Inflammatory macrophage treated with lipopolysaccharide for 1 hour (primary cell): ENCODE measurements at places on chromosomes 1 and 21.

DNA sequence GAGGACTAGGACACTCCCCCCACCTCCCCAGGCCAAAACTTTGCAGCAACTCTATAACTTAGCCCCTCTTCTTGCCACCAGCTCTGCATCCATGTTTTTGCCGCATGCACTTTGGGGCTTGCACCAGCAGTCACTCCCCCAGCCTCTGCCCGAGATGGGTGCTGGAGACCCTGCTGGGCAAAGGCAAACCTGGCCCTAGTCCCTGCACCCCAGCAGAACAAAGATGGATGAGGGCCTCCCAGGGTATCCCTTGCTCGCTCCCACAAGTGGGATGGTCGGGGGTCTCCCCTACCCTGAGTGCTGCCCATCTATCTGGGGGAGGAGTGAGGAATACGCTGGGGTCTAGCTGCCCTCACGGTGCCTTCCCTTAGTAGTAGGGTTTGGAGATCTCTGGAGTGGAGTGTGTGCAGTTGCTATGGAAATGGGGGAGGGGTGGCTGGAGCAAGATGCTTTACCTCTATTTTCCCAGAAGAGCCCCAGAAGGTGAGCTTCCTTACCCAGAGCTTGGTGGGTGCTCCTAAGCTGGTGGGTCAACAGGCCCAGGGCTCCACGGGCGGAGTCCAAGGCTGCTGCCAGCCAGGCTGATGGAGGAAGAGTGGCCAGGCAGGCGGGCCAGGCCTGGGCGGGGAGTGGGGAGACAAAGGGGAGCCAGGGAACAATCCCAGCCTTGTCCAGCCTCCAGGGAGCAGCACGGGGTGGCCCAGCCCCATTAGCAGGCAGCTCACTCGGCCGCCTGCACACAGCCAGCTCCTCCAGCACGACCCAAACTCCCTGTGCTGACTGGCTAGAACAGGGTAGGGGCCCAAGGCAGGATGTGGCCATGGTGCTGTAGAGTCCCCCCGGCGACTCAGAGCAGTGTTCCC lies at the start of gene PAQR6:
PAQR6 (minus strand) TSS at position 597 of the 863 bp plus-strand sequence. CDS start 1,325 bp downstream, outside the sequence.
- no peak for DNase-seq

- DNase-seq = peak; percentile 93
These were observed 19.1 kb upstream of the NCF2 start for GRCh38 chr1:183609313-183609712.

GRCh38 chr21:15797577-15798363 lies 68.0 kb downstream of the USP25 start:
- DNase-seq = no peak

DNA sequence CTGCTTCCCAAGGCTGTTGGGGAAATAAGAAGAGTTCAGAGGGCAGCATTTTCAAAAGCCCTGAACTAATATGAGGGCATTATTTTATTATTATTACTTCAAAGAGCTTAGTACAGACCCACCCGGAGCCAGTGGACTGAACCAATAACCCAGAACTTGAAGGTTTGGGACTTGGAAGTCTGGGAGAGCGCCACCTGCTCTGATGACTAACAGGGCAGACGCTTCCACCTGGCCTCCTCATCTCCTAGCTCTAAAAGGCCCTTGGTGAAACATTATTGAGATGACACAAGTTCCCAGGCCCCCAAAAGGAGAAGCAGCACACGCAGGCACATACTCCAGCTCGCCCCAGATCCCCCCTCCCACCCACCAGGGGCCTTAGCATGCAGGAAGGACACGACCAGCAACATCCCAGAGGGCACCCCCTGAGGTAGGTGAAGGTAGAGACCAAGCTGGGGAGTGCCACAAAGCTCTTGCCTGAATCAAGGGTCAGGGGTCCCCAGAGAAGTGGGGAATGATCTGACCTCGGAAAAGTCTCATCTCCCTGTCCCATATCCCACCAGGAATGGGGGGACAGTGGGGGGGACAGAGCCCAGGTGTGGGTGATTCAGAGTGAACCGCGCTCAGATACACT lies 1.3 kb downstream of the DLGAP3 start:
- no peak for DNase-seq

GRCh38 chr1:199508653-199509052 lies 518.9 kb upstream of the NR5A2 start:
- no peak for DNase-seq

DNA sequence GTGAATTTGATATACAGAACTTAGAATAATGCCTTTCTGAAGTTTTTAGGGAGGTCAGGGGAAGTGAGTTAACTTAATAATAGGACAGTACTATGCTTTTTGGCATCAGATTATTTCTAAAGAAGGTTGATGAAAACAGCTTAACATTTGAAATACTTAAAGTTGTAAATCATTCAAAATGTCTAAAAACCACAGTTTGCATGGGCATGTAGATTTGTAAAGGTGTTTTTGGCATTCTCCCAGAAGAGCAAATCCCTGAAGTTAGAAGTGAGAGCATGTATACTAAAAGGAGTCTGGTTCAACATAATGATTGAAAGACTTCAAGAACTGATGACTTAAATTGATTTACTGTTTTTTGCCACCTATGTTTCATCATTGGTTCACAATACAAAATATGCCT lies 6.7 kb downstream of the DR1 start:
- no peak for DNase-seq

GRCh38 chr1:60922304-60922703 lies 160.1 kb upstream of the NFIA start:
- DNase-seq = peak; percentile 38

DNA sequence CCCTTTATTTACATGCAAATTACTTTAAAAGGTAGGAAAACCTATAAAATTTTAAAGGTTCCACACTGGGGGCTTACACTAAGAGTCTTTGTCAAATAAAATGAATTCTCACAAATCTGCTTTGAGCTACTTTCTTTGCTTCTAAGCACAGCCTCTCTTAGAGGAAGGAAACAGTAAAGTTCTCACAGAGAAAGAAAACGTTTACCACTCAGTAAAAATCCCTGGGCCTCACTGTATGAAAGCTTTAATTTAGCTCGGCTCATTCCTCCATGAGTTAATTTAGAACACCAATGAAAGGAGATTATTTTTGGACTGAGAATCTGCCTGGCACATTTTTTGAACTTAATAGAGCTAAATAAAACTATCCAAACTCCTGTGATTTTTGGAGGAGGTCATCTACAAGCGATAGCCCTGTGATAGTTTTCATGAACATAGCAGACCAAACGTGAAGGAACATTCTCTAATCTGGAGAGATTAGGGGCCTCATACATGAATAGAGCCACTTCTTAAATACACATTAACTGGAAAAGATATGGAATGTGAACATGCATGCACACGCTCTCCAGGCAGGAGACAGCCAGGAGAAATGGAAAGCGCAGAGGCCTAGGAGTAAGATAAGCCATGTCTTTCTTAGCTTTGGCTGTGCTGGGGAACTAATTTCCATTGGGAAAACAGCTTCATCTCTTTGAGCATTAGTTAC lies 32.8 kb downstream of the PRRX1 start:
- DNase-seq = no peak

- no peak for DNase-seq
These were observed 76.9 kb downstream of the ERICH3 start for GRCh38 chr1:74596717-74597116.

GRCh38 chr1:48414264-48414663 lies 57.7 kb downstream of the SPATA6 start:
- DNase-seq = no peak

- DNase-seq = no peak
These were observed 166.3 kb downstream of the DUSP10 start for GRCh38 chr1:221575605-221576004.

DNA sequence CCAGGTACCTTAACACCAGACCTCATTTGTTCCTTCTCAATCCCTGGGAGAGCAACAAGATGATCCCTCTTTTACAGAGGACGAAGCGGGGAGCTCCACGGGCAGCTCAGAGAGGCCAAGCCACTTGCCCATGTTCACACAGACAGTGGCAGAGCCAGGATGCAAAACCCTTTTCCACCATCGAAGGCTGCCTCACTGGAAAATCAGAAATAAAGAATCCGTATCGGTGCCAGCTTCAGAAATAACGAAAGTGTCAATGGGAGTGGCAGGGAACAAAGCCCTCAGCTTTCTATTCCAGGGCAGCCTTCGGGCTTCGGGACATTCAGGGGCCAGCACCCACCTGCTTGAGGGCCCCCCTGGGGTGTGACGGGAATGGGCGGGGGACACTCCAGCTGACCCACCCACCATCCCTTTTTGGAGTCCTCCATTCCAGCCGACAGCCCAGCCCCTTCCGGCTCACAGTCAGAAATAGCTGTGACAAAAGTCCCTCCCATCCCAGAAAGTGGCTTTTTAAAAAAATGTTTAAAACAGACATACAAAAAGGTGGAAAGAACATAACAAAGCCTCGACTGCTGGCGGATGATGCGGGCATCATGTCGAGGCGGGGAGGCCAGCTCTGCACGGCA lies 6.0 kb downstream of the IFFO2 start:
- peak; percentile 38 for DNase-seq

DNA sequence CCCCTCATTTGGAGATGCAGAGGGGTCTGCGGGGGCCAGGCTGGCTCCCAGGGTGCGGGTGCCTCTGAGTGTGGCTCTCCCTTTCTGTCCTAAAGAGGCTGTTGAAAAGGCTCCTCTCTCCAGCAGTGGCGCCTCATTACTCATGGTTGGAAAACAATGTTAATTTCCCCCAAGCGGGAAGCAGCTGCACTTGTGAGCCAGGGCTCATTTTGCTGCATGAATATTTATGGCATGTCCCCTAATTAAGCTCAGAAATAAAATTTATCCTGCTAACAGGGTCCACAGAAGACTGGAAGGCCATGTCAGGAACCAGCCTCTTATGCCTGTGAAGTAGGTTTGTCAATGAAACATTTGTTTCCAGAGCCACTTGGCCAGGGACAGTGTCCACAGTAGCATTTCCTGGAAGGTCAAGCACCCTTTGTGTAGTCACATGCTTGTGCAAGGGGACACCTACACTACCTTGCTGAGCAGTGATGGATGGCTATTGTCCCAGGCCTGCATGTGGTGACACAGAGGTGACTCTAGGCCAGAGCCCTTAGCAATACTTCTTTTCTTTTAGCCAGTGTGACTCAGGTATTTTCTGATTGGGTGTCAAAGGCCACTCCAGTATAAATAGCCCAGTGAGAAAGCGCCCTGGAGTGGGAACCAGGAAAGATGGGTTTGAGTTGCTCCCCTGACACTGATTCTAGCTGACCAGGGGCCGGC lies 259.0 kb downstream of the FOXD2 start:
- DNase-seq = no peak

GRCh38 chr1:48028218-48029069 lies 31.3 kb upstream of the TRABD2B start:
- no peak for DNase-seq

DNA sequence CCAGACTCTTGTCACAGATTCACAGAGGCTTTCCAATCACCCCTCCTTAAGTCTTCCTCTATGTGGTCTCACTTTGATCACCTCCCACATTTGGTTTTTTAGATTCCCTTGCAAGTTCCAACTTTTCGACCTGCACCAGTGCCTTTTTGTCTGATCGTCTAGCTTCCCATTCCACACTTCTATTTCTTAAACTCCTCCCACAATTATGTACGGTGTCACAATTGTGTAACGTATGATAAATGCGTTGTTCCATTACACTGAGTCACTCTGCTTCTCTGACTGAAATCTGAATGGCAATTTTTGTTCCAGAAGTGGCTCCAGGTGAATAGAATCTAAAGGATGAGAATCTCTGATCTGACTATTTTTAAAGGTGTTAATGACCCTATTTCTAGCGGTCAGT lies 320.1 kb downstream of the LMX1A start:
- DNase-seq = no peak

- no peak for DNase-seq
These were observed 284.4 kb downstream of the VAV3 start for GRCh38 chr1:107680579-107680985.

DNA sequence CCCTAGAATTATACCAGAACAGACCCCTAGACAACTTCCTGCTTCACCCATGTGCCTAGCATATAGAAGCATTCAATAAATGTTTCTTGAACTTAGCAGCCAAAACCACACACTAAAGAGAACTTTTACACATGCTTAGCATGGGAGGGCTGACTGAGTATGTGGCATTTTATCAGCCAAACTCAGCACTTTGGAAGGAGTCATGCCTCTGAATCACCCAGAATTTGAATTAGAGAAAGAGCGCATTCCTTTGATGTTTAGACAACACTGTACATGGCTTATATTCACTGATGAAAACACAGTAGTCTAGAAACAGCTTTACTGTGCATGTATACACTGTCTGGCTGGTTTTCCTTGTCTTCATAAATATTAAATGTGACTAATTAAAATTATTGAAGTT lies 26.1 kb downstream of the SPAG17 start:
- DNase-seq = no peak

DNA sequence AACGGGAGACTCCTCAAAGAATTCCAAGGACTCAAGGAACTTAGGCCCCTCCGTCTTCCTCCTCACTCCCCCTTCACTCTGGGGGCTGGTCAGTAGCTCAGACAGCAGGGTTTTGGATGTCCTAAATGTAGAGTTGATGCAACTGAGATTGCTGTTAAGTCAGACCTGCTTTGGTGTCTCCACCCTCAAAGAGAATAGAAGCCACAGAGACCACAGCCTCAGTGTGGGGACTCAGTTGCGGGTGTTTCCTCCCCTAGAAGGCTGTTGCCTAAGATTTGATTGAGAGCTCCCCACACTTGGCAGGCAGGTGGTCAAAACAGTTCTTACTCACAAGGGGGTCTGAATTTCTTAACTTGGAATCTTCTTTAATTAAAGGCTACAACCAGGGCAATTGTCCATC lies 7.6 kb downstream of the MAN1C1 start:
- no peak for DNase-seq

- no peak for DNase-seq
These were observed 176.5 kb downstream of the NCAM2 start for GRCh38 chr21:21174676-21175075.

DNA sequence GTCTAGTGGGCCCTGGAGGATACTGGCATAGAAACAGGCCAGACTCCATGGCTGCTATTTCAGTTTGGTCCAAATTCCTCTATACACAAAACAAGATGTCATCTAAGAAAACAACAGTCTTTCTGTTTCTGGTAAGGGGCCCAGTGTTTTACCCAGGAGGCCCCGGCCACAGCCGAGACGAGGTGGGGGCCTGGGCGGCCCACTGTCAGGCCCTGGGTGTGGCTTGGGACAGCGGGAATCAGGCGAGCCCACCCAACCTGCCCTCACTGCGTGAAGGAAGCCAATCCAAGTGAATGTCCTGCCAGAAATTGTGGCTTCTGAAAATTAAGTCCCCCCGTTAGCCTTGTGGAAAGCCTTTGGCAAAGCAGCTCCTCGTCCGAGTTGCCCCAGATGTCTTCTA lies 31.2 kb upstream of the GPR153 start:
- no peak for DNase-seq

- DNase-seq = no peak
These were observed 718.6 kb downstream of the AMY1C start for GRCh38 chr1:104468282-104468681.

DNA sequence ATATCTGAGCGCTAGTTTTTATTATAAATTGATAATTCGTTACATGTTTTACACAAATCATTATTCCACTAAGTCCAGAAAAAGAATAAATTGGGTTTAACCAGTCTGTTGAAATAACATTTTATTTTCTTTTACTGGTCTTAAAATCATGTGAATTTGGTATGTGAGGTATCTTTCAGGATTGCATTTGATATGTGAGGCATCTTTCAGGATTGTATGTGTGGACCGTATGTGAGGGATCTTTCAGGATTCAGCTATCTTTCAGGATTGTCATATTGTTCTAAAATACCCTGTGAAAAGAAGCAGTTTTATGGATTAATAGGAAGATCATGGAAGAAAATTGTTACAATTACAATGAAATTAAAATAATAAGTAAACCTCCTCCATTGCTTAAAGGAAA lies 42.9 kb downstream of the USP25 start:
- no peak for DNase-seq
